Activated B cell treated with CpG ODN at 0.5 μM for 24 hours (primary cell): ENCODE measurements at places on chromosomes 11 and 22. TPM values are rescaled to one million over a fixed set of nuclear protein-coding genes. Genes with fewer than 3 reads are reported as not detected.

Gene CCDC90B
- total RNA-seq: 25.8 and 29.2 TPM in 2 replicates

Gene INS
- not detected in 2 replicates for total RNA-seq

Gene CABP4
- 2.1 and 3.0 TPM in 2 replicates for total RNA-seq

Gene WNT7B
- not detected in 2 replicates for total RNA-seq

DNA sequence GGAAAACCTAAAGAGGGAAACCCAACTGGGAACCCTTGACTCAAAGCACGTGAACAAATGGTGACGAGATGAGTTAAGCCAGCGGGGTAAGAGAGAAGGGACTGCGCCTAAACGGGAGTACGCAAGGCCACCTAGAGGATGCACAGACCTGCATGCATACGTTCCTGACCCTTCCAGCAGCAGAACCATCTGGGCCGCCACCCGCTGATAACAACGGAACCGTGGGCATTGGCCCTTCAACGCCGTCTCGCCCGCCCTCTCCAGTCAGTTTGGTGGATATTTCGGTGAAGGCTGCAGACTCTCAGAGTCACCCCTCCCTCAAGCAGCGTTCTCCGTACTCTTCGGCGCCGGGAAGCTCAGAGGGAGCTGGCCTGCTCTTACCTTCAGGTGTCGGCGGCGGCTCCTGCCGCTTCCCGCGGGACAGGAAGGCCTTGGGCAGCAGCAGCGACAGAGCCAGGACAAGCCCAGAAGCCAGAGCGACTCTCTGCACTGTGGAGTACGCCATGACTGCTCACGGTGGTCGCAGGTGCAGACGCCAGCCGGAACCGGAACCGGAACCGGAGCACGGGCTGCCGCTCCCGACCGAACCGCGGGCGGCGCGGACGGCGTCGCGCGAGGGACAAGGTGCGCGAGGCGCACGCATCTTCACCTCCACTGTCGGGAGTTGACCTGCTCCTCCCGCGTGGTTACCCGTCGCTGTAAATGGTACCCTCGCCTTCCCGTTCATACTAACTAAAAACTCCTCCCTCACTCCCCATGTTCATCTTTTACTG lies at the start of gene RIC3:
RIC3 (minus strand) TSS at position 541 of the 773 bp plus-strand sequence; CDS start at position 505, 36 bp downstream.
- peaks cover 27% of the 10 kb centered on the region for H3K4me1 ChIP-seq
- peak within 1 kb of the TSS; percentile 94 for H3K4me3 ChIP-seq
- H3K36me3 ChIP-seq: peaks cover 7% of the 10 kb centered on the region
- peaks cover 13% of the 10 kb centered on the region for H3K27me3 ChIP-seq

DNA sequence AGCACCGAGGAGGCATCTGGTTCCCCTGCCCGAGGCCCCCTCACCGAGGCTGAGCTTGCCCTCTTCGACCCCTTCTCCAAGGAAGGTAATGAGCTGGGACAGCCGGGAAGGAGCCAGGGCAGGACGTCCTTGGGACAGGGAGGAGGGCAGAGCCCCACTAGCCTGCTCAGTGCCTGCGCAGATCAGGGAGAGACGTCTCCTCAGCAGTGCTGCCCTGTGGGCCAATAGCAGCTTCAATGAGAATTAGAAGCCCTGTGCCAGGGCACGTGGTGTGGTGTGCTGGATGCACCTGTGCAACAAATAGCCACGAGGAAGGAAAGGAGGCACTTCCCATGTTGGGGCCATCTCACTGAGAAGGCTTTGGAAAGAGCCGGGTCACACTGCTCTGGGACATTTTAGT lies 5.4 kb upstream of the SAC3D1 start:
- H3K27me3 ChIP-seq: no peaks in the 10 kb centered on the region
- peaks cover 22% of the 10 kb centered on the region for H3K36me3 ChIP-seq
- H3K4me3 ChIP-seq: no peak overlapping the region
- peaks cover 2% of the 10 kb centered on the region for H3K4me1 ChIP-seq

- no peaks in the 10 kb centered on the region for H3K4me1 ChIP-seq
- H3K4me3 ChIP-seq: no peak overlapping the region
- H3K27ac ChIP-seq: no peak overlapping the region
- H3K27me3 ChIP-seq: peaks cover 14% of the 10 kb centered on the region
- H3K36me3 ChIP-seq: no peaks in the 10 kb centered on the region
These were observed 62.6 kb downstream of the MPPED1 start for GRCh38 chr22:43474161-43475101.

GRCh38 chr22:25161017-25161915 lies 38.4 kb upstream of the CRYBB3 start:
- H3K36me3 ChIP-seq: no peaks in the 10 kb centered on the region
- peaks cover 4% of the 10 kb centered on the region for H3K27me3 ChIP-seq
- H3K4me1 ChIP-seq: no peaks in the 10 kb centered on the region
- DNase-seq: no peak

- no peaks in the 10 kb centered on the region for H3K27me3 ChIP-seq
- no peak overlapping the region for H3K27ac ChIP-seq
- no peaks in the 10 kb centered on the region for H3K4me1 ChIP-seq
- DNase-seq: no peak
- H3K36me3 ChIP-seq: peaks cover 62% of the 10 kb centered on the region
These were observed 25.8 kb downstream of the TPCN2 start for GRCh38 chr11:69074375-69075140.

DNA sequence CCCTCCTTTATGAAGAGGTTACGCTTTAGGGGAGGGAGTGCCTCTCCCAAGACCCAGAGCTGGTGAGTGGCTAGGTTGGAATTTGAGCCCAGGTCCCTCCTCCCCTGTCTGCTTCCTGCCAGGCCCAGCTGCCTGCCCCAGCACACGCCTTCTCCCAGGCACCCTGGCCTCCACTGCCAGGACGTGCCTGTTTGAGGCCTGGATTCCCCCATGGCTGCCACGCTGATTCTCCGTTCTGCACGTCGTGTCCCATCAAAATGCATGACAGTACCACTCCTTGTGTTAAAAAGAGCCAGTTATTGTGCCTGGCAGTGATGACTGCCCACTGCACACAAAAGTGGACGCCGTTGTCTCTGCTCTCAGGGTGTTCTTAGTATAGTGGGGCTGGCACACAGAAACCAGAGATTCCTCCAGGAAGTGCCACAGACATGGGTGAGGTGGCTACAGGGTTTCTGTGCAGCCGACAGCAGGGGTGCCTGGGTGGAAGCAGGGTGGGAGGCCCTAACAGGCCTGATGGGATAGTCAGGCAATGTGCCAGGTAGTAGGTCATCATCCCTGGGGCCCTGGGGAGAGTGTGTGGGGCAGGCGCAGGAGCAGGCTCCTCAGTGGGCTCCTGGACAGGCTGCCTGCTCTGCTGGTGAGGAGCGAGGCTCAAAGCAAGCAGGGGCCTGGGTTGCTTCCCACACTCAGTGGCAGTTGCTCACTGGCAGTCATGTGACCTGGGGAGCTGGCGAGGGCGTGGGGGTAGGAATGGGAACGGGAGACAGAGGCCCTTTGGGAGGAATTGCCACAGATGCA lies 24.2 kb downstream of the MED15 start:
- H3K27ac ChIP-seq: no peak overlapping the region
- H3K27me3 ChIP-seq: no peaks in the 10 kb centered on the region
- no peak for DNase-seq
- no peak overlapping the region for H3K4me3 ChIP-seq
- peaks cover 60% of the 10 kb centered on the region for H3K36me3 ChIP-seq

GRCh38 chr22:19801340-19802000 lies 40.9 kb downstream of the TBX1 start:
- H3K27ac ChIP-seq: no peak overlapping the region
- H3K36me3 ChIP-seq: peaks cover 24% of the 10 kb centered on the region
- no peaks in the 10 kb centered on the region for H3K27me3 ChIP-seq
- H3K4me1 ChIP-seq: no peaks in the 10 kb centered on the region
- no peak overlapping the region for H3K4me3 ChIP-seq

DNA sequence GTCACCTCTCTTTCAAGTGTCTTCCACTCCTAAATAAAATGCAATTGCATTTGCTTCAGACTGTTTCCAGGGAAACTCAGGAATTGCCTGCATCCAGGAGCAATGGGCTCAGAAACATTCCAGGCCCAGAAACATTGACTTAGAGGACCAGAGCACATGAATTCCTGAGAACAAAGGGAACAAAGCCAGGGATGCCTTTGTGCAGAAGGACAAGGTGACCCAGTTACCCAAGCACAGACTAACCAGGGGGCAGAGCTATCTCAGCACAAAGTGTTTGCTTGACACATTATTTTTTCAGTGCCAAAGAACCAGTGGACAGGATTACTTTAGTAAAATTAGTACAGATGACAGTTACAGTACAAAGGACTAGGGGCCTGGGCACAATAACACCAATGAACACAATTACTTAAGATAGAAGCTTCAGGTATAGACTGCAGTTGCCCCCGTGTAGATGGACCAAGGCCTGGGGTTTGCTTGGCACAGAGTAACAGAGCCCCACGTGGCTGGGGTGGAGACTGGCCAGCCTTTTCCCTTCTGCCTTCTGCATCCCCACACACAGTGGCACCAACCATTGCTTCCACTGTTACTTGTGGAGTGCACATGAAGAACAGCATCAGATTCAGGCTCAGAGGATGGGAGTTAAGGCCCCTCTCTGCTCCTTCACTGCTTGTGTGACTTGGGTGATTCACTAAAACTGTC lies 500.8 kb downstream of the INSC start:
- no peak for DNase-seq
- H3K4me1 ChIP-seq: no peaks in the 10 kb centered on the region
- H3K27ac ChIP-seq: no peak overlapping the region
- H3K27me3 ChIP-seq: no peaks in the 10 kb centered on the region
